ENCODE measurements at places on chromosomes 2 and 18.

GRCh38 chr2:153455861-153456260, 22.7 kb downstream of the RPRM start:
- no peak for DNase-seq

DNA sequence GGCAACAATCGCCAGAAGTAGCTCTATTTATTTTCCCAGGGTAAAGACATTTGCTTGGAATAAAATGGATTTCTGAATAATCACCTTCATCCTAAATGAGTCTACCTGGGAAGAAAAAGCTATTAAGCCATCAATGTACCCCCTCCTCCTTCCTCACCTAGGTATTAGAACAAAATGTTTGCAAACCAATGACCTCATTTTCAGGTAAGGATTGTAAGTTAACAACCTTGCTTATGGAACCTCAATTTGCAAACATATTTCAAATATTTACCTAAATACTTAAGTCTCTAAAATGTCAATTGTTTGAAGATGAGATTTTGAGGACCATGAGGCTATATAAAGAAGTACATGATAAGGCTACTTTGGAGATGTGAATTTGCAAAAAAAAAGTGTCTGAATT, 43.9 kb downstream of the CAVIN2 start:
- DNase-seq: no peak

DNA sequence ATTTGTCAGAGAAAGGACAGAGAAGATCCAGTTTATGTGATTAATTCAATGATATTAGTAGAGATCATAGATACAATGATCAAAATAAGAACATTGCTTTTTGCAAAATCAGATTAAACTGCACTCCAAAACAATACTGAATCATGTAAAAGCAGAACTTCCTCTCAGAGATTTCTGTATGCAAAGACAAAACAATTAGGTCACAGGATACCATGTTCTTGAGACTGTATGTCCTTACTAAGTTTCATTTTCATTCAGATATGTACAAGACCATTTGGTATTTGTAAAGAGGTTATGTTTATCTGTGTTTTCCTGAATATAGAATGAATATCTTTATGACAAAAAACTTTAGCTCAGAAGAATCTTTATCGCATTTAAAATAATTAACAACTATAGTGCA, 161.8 kb downstream of the DLGAP1 start:
- DNase-seq: no peak

DNA sequence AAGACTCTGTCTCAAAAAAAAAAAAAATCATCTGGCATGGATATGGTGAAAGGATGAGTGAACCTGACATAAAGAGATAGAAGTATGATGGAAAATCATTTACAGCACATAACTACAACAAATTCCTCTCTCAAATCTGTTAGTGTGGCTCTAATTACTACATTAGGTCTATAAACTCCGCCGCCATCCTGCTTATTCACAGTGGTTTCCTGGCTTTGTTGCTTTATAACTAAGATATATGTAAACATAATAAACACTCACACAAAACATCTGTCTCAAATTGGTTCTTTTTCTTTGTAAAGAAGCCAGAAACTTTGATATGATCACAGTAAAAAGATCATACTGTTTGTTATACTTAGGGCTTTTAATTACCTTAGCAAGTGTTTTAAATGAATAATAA, 412.6 kb upstream of the FAM98A start:
- DNase-seq: no peak

DNA sequence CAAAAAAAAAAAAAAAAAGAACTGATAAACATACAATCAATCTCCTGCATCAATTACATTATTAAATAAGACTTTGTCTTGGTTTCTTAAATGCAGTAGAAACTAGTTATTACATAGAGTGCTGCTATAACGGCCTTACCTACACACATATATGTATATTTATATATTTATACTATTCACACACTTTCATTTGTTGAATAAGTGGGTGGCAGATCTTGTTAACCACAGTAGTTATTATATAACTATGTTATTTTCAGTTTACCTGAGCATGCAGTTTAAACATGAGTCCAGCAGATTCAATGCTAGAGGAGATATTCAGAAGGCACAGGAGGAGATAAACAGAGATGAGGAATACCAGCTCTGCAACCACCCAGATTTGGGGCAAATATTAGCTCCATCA, 81.5 kb upstream of the CD226 start:
- no peak for DNase-seq

GRCh38 chr2:200483729-200484198, 26.1 kb downstream of the KCTD18 start:
- peak; percentile 37 for DNase-seq

- peak; percentile 69 for DNase-seq
These were observed 17.6 kb upstream of the DAW1 start for GRCh38 chr2:227853765-227854271.

GRCh38 chr2:60745330-60745729, 10.7 kb upstream of the PAPOLG start:
- DNase-seq: no peak

DNA sequence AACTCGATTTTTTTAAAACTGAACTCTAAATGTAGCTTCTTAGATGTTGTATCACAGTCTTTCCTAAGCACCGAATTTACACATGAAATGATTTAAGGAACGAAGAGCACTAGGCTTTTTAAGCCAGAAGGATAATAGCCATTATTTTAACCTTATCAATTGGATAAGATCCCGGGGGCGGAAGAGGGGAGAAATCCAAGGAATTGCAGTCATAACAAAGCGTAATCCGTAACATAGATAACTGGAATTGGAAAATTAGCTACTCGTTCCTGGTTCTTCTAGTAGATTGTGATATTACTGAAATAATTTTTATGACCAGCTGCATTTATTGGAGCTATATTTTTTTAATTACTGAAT, 988 bp upstream of the KANSL1L start:
- no peak for DNase-seq

GRCh38 chr2:64447317-64448040, 6.5 kb upstream of the LGALSL start:
- DNase-seq: peak; percentile 42

DNA sequence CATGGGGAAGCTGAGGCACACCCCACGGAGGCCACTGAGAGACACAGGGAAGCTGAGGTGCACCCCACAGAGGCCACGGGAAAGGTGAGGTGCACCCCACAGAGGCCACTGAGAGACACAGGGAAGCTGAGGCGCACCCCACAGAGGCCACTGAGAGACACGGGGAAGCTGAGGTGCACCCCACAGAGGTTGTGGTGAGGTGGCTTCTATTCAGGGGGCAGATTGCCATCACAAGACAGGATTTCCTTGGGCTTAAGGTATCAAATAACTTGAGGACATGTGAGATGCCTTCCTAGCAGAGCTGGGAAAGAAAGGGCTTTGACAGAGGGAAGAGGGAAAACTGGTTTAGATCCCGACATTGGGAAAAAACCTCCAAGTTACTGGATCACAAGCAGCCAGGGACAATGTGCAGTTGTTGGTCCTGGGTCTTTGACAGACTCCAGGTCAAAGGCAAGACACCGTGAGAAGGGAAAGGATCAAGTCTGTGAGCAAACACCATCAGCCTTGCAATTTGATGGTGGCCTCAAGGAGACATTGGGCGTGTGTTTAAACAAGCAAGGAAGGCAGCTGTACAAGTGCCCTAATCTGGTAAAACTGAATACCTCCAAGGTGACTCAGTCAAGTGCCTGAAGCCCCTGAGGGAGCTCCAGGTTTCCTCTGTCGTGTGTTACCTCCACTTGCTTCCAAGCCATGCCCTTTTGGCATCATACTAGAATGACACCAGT, 133.2 kb upstream of the EPAS1 start:
- DNase-seq: peak; percentile 37

GRCh38 chr18:35337286-35337685, 6.9 kb downstream of the ZNF24 start:
- no peak for DNase-seq

GRCh38 chr18:76572518-76573247, 77.6 kb upstream of the ZNF516 start:
- DNase-seq: no peak

DNA sequence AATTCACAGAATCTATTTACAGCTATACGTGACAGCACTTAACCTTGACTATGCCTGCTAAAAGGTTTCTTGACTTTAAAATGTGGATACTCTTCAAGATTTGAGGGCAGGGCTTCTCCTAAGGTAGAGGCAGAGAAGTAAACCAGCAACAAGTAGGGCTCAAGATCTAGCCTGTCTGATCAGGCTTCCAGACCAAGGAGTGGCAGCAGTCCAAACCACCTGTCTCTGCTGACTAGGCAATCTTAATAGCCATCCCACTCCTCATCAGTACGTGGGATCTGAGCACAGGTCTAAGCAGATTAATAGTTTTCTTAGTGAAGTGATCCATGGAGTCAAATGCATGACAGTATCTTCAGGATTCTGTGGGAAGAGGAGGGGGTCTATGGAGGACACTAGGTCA, 100.4 kb downstream of the GPD2 start:
- DNase-seq: no peak

GRCh38 chr2:241302759-241303651, 12.5 kb downstream of the HDLBP start:
- no peak for DNase-seq

GRCh38 chr2:85834466-85834865, 54.3 kb downstream of the ST3GAL5 start:
- DNase-seq: peak; percentile 22

DNA sequence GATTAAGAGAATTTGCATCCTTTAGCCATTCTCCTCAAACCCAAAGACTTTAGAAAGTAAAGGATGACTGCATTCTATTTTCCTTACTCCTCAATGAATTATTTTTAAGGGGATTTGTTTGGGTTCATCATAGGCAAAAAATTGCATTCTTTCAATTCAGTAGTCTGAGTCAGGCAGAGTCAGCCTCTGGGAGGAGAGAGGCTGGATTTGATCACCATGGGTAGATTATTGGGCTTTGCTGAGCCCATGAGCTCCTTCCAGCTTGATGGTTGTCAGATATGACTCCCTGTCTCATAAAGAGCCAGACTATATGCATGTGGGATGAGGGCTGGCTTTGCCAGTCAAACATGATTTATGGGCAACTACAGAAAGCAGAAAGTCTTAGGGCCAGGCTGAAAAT, 101.2 kb downstream of the KCNS3 start:
- peak; percentile 72 for DNase-seq

DNA sequence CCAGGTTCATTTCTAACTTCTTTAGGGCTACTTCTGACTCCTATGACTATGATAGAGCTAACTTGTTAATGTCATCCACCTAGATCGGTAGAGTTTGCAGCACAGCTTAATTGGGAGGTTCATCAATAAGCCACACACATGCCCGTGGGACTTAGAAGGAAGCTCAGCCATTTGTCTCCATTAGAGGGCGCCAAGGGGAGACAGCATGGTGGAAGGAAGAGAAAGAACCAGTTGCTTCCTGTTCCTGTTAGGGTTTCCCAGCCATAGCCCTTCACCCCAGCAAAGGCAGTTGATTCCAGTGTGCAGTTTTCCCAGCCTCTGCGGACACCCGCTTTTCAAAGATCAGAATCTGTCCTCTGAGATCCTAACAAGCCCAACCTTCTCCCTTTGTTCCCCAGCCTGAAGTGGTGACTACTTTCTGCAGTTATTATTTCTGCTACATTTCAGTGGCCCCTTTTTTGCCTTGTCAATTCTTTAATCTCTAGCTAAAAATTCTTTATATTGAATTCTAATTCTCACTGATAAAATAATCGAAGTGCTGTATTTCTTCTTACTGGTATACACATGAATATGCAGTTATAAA, 30.3 kb downstream of the MAIP1 start:
- peak; percentile 85 for DNase-seq

GRCh38 chr2:34736482-34736881, 1137.4 kb upstream of the FAM98A start:
- DNase-seq: no peak
